Psoas muscle (tissue), 8 donors: ENCODE measurements at places on chromosomes 4 and X. TPM values are rescaled to one million over a fixed set of nuclear protein-coding genes. Genes with fewer than 3 reads are reported as not detected.

The CLDN22 gene
- not detected for total RNA-seq

The MSX1 gene
- total RNA-seq: 3.7 TPM

DNA sequence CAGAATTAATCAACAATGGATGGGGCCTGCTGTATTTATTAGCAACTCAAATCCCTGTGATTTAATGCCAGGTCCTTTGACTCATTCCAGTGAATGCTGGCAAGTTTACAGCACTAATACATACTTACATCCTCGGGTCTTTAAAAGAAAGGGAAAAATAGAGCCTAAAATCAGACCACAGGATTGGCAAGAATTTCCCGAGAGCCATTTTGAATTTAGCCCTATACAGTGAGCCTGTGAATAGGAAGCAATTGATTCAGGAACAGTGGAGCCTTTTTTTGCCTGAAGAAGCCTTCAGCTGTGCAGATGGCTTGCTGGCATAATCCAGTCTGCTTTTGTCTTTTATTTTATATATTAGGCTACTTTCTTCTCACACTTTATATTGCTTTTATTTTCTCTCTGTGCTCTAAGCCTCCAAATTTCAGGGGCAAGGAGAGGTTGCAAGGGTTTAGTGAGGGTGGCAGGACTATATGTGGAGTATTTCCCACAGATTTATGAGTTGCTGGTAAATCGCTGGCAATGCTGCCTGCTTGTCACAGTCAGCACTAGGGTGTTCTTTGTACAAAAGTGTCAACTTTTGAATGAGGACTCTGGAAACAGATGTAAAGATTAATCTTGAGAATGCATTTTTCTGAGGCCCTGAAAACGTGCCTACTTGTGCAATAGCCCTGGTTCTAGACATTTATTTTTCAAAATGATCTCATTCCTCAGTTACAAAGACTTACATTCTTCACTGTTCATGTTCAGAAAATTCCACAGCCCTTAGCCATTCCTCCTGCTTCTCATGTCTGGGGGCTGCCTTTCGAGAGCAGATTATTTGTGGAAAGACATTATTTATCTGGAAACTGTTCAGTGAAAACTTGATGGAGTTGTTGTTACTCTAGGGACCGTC lies 303.5 kb downstream of the SPRY1 start:
- no peak for DNase-seq

DNA sequence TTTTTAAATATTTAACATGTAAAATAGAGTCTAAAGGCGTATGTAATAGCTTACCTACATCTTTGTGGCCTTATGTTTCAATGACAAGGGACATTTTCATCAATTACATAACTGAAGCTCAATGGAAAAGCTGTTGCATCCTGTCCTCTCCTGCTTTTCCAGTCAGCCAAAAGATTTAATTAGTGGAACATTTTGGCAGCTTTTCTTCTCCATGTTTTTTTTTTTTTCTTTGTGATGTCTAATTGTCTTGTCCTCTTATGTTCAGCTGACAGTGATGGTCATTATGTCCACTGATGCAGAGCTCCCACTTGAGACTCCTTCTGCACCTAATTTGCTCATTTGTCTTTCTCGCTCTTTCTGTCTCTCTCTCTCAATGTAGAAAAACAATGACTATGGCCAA lies 422.2 kb downstream of the GABRG1 start:
- DNase-seq: no peak

GRCh38 chr4:70008771-70009170 lies 13.0 kb downstream of the STATH start:
- DNase-seq: no peak

- no peak for DNase-seq
These were observed 10.7 kb downstream of the MAGED2 start for GRCh38 chrX:54818221-54818620.

DNA sequence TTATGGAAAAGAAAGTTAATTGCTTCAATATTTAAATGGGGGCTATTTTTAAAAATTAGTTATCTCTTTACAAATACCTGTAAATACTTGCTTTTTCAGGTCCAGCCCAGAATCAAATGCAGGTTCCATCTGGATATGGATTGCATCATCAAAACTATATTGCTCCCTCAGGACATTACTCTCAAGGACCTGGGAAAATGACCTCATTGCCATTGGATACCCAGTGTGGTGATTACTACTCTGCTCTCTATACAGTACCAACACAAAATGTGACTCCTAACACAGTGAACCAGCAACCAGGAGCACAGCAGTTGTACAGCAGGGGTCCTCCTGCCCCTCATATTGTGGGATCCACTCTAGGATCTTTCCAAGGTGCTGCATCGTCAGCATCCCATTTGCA lies 29.2 kb downstream of the SEC24B start:
- DNase-seq: no peak

DNA sequence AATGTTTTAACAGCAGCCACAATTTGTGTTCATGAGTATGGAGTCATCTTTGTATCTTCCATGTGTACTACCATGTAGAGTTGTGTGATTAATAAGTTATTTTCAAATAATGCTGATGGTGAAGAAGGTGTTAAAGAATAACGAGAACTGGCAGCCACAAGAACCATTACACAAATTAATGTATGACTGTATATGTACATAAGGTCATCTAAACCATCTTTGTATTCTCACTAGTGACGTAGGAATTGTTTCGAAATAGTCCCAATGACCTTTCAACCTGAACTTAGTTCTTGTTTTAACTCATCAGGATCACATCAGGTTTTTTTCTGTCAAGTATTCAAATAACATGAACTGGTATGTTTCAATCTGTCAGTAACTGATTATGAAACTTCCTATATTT lies 48.3 kb upstream of the NOCT start:
- DNase-seq: no peak

DNA sequence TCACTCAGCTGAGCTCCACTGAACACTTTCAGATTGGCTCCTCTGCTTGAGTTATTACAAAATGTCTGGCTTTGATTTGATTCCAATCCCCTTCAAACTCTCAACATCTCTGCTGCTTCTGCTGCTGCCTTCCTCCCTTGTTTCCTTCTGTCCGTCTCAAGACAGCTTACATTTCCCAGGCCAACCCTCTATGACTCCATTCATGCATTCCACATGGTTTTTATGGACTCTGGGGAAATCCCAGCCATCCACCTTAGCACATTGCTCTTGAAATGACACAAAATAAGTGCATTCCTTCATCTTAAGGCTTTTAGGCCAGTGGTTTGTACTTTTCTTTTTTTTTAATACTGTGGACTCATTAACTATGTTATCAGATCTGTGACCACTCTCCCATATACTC lies 68.5 kb upstream of the TMEM164 start:
- DNase-seq: no peak

GRCh38 chrX:7119950-7120877 lies 27.3 kb upstream of the STS start:
- DNase-seq: no peak

DNA sequence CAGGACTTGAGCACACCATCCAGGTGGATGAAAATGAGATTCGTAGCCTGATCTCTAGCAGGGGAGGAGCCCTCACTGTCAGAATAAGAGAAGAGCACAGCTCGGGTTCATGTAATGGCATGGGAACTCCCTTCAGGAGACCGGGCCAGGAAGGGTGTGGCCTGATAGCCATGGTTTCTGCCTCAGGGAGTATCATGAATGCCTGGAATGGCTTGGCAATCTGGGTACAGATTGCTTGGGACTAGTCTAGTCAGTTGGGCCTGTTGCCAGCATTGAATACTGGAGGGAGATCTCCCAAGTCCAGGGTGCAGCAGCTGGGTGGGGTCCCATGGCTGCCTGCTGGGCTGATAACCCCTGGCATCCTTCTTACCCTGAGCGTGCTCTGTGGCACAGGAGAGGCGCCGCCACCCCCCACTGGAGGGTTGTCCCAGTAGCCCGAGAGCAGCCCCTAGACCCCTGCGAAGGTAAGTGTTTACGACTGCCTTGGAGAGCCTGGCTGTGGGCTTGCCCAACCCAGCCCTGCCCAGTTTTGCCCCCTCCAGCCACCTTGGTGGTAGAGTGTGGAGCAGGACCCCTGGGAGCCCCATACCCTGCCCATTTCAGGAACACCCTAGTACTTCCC lies 298.8 kb downstream of the TEX13A start:
- no peak for DNase-seq

DNA sequence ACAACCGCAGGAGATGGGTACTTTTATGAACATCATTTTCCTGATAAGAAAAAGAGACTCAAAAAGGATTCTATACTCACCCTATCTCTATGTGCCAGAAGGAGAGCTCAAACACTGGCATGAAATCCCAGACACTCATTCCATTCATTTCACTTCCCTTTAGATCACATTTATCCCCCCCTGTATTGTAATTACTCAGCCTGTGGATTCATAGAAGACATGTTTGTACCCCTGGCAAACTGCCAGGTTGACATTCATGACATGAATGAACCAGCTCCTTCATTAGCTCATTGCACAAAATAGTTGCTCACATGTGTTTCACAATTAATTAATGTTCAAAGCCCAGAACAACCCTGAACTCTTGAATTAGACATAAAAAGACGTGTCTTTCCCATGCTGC lies 4.9 kb downstream of the SMR3A start:
- DNase-seq: no peak

DNA sequence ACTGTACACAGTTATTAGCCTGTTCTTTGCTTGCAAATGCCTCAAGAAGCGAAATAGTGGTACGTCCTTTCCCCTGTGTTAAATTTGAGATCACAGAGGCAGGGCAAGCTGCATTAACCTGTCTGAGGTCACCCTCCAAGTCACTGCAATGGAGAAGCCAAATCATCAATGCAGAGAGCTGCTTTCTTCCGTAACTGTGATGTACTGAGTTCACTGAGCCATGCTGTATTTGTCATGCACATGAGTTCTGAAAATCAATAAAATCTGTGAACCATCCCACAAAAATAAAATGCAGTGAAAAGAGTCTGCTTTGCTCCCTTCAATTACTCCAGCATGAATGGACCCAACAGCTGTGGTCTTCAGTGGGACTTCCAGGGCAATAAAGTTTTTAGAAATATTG lies 393.5 kb downstream of the KCNIP4 start:
- DNase-seq: no peak

- DNase-seq: no peak
These were observed 40.2 kb upstream of the NUDT10 start for GRCh38 chrX:51292421-51292820.

- DNase-seq: no peak
These were observed 134.2 kb downstream of the EIF4E start for GRCh38 chr4:98794565-98795205.

GRCh38 chr4:45648846-45649245 lies 475.0 kb downstream of the GABRG1 start:
- DNase-seq: no peak

DNA sequence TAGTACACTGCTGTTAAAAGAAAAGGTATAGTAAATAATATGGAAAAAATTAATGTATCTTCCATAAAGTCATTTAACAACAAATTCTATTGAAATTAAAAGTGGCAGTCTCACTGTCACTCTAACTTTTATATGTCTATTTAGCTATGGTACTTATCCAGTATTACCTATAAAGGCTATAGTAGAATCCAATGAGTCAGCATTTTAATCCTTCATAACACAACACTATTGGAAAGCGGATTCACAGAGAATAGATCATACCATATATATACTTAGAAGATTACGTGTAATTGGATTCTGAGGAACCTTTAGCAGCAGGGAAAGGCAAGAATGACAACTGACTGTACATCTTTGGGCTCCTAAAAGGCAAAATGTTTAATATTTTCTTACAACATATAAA lies 1942.6 kb downstream of the PCDH7 start:
- no peak for DNase-seq

DNA sequence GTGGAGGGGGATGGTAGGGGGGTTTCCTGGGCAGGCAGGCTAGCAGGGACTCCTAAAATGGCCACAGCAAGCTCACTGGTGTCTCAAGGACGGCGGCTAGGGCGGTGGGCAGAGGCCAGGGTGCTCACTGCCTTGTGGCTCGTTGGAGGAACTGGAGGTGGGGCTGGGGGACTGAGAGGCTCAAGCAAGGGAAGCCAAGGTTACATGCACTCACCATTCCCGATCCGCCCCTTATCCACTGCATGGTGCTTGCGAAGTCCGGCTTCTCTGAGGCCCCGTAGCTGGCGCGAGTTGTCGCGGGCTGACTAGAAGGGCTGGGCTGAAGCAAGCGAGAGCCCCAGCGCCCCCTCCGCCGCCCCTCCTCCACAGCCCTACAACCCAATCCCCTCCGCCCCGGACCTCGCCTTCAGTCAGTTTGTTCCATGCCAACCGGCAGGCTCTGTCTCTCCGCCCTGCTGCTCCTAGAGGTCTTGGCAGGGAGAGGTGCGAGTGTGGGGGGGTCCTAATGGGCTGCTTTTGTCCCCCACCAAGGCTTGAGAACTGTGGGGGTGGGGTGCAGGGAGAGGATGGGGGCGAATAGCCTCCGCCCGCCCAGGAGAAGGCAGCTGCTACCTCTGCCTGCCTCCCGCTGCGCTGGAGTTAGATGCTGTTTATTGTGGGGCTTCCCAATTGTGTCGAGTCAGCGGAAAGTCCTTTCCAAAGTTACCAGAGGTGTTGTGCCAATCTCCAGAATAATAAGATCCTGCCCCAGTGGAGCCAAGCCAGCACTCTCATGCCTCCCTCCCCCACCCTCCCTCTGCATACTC lies at the start of gene ARHGEF9:
Gene ARHGEF9 (minus strand): TSS at position 313 of the 806 bp plus-strand sequence. CDS start 69 bp downstream, at position 244.
- DNase-seq: peak; percentile 55

DNA sequence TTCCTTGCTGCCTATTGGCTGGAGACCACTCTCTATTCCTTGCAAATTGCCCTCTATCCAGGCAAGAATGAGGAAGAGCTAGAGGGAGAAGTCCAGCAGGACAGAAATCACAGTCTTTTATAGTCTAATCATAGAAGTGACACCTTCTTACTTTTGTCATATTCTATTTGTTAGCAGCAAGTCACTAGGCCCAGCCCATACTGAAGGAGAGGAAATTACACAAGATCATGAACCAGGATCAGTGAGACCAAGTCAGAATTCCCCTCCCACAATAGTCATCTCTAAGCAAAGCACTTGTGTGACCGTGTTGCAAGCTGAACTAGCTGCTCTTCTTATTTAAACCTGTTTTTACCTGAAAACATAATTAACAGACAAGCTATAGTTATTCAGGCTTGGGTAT lies 317.7 kb downstream of the INPP4B start:
- DNase-seq: no peak

DNA sequence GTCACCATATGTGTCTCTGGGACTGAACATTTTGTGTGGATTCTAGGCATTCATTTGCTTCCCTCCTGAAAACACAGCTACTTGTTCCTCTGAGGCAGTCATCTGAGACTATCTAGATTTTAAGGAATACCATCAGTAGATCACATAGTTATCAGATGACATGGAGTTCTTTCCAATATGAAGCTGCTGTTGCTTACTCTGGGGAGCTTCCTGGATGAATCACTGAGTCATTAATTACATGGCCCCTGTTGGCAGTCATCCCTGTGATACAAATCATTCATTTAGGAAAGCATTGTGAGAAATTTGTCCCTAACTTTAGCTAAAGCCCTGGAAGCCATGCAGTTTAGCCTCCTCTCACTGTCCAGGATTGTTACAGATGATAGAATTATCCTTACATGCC lies 98.2 kb upstream of the ARSJ start:
- DNase-seq: no peak

DNA sequence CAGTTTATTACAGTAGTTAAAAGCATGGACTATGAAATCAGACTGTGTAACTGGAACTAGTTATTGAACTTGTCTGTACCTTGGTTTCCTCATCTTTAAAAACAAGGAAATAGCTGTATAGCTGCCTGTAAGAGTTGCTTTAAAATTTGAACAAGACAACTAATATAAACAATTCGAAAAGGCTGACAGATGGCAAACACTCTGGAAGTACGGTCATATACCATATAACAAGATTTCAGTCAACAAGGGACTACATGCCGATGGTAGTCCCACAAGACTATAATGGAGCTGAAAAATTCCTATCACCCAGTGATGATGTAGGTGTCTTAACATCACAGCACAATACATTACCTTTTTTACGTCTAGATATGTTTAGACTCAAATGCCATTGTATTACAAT lies 78.7 kb downstream of the CNOT6L start:
- DNase-seq: no peak

- DNase-seq: no peak
These were observed 213.8 kb upstream of the RADX start for GRCh38 chrX:106397788-106398538.
